Stimulated activated CD8-positive, alpha-beta memory T cell treated with anti-CD3 and anti-CD28 coated beads, Interleukin-12 subunit alpha, Interleukin-12 subunit beta, amount 100 ng/mL, for 4 hours (primary cell): ENCODE measurements at places on chromosomes 13 and 19.

DNA sequence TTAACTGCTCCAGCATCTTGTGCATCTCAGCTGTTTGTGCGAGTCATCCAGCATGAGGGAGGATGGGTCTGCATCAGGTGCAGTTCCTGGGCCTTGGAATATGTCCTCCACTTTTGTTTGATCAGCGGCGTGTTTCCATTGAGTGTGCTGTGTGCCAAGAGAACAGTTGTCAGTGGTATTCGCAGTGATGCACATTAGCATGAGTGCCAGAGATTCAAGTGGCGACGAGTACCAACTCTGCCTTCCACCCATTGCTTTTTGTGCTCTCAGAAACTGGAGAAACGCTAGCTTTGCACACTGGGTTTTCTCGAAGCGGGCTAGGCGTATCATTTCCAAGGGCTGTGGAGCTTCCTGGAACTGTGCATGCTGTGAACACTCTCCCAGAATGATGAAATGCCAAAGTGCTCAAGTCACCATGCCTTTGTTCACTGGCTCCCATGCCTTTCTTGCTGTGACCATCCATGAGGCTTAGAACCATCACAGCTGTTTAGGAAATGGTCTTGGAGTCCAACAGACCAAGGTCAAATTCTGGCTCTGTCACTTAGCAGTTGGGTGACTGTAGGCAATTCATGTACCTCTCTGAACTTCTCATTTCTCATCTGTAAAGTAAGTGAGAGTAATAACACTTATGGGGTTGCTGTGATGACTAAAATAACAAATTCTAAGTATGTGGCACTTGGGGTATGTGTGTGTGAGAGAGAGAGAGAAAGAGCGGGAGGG is 18.4 kb downstream of the LRCH1 start:
- DNase-seq, result no peak

DNA sequence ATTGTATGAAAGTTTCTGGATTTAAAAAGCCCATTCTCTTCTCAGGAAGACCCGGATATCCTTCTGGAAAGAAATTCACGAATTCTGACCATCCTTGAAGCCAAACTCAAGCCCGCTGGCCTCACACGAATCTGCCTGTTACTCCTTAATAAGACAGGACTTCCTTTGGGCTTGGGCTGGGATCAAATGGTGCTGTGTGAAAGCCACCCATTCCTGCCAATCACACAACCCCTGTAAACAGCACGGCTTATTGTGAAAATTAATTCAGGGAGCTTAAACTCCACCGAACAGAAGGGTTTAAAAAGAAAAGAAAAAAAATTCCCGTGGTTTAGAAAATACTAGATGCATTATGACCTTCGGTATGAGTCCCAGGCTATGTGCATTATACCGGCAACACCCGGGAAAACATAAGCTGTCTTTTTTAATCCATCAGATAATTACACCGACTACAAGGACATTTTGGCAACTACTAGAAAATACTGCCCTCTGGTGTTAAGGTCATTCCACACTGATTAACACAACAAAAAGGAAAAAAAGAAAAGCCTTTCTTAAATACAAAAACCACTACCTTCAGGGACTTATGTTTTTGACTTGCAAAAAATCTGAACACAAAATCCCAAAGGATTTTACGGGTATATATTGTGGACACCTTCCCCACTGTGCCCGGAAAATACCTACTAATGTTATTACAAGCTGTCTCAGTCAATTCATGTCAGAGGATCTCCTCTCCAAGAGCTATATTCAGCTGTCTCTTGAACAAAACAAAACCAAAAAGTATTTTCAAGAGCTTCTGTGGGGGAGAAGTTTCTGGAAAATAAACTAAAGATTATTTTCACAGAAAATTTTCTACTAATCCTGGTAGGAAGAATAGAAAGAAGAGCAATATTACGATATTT is 76.0 kb upstream of the LSM14A start:
- DNase-seq, result no peak

GRCh38 chr19:38130399-38130798 is 93.6 kb downstream of the DPF1 start:
- DNase-seq, result no peak

DNA sequence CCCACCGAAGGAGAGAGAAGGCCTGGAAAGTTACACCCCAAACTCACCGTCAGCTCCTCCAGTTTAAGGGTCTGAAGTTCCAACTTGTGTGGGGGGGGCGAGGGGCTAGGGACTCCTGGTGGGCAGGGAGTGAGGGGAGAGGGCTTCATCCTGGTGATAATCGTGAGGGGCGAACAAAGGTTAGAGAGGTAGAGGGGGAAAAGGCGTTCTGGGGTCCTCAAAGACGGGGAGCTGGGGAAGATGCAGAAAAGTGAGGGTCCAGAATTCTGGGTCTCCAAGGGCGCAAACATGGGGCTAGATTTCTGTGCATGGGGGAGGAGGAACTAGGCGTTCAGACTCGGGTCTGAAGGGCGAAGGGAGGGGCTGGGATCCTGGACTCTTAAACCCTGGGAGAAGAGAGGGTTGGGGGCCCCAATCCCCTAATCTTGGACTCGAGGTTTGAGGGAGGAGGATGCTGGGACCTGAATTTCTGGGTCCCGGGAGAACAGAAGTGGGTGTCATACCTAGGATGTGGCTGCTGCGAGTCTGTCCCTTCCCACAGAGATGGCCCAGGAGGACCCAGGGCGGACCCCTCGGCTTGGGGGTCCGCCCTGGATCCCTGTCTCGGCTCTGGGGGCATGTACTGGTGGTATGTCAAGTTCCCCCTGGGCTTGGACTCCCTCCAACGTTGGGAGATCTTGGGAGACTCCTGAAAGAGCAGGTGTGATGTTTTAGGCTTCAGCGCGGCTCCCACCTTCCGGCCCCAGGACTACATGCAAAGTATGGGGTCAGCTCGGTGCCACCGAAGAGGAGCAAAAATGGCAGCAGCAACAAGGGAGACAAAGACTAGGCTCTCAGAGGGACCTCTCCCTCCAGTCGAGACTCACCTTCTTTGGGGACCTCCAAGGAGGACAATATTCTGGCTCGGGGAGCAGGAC is 4.5 kb downstream of the MAMSTR start:
- no peak for DNase-seq

GRCh38 chr19:53865918-53866864 is 1.5 kb upstream of the MYADM start:
- peak; percentile 40 for DNase-seq

- DNase-seq, result no peak
Measured at GRCh38 chr19:19033176-19033425, 216 bp downstream of the SUGP2 start.

DNA sequence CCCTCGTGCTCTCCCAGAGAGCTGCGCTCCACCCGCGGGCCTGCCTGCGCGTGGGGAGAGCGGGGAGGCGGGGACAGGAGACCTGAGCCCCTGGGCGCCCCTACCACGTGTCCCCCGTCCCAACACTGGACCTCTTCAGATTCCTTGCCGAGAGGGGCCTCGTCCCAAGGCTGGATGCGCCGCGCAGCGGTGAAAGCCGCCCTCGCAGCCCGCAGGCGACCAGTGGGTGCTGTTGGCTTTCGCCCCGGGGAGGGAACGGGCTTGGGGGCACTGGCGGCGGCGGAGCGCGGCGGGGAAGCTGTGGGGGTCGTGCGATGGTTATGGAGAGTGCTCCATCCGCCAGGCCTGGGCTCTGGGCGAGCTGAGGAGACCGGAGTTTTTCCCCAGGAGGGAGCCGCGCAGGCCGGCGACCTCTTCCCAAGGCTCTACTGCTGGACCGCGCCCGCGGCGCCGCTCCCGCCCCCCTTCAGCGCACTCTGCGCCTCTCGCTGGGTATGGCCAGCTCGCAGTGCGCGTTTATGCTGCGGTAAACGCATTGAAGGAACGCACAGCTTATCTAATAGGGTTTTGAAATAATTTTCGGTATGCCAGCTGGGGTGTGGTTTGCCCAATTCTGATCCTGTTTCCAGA is 17.2 kb upstream of the RNF17 start:
- no peak for DNase-seq

DNA sequence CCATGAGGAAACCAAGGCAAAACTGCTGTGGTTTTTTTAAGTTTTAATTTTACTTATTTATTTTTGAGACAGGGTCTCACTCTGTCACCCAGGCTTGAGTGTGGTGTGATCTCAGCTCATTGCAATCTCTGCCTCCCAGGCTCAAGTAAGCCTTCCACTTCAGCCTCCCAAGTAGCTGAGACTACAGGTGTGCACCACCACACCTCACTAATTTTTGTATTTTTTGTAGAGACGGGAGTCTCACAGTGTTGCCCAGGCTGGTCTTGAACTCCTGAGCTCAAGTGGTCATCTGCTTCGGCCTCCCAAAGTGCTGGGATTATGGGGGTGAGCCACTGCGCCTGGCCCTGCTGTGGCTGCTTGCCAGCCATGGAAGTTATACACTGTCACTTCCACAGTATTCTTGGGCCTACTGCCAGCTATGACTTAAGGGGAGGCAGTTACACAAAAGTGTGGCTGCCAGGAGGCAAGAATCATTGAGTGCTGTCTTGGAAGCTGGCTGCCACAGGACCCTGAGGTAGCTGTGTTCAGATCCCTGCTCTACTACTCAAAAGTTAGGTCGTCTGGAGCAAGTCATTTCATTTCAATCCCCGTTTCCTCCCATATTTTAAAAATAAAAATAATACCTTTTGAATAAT is 12.7 kb downstream of the FARP1 start:
- DNase-seq, result no peak

DNA sequence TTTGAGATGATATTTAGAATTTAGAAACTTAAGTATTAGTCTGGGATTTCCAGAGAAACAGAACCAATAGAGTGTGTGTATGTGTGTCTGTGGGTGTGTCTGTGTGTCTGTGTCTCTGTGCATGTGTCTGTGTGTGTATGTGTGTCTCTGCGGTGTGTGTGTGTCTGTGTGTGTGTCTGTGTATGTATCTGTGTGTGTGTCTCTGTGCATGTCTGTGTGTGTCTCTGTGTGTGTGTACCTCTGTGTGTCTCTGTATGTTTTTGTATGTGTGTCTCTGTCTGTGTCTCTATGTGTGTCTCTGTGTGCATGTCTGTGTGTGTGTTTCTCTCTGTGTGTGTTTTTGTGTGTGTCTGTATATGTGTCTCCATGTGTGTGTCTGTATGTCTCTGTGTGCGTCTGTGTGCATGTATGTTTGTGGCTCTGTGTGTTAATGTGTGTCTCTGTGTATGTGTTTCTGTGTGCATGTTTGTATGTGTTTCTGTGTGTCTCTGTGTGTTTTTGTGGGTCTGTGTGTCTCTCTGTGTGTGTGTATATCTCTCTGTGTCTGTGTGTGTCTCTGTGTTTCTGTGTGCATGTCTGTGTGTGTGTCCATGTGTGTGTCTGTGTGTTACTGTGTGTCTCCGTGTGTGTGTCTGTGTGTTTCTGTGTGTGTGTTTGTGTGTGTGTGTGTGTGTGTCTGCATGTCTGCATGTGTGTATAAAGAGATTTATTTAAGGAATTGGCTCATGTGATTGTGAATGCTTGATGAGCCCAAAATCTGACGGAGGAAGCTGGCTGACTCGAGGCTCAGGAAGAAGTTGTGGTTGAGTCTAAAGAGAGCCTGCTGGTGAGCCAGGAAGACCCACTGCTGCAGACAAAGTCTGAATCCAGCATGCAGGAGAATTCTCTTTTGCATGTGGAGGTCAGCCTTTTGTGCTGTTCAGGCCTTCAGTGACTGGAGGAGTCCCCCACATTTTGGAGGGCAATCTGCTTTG is 22.2 kb downstream of the GPR42 start:
- DNase-seq, result no peak

- DNase-seq, result no peak
Measured at GRCh38 chr13:44159633-44160279, 213.9 kb upstream of the SERP2 start.

GRCh38 chr19:12085074-12085818 is 20.7 kb downstream of the ZNF844 start:
- no peak for DNase-seq

GRCh38 chr19:47881757-47882156 is 4.4 kb downstream of the SULT2A1 start:
- DNase-seq, result no peak

GRCh38 chr19:28882818-28883217 is 330.1 kb downstream of the UQCRFS1 start:
- no peak for DNase-seq

GRCh38 chr19:36577271-36577996 is 4.3 kb upstream of the ZNF529 start:
- DNase-seq, result no peak

GRCh38 chr13:34678154-34678553 is 263.9 kb upstream of the NBEA start:
- no peak for DNase-seq

DNA sequence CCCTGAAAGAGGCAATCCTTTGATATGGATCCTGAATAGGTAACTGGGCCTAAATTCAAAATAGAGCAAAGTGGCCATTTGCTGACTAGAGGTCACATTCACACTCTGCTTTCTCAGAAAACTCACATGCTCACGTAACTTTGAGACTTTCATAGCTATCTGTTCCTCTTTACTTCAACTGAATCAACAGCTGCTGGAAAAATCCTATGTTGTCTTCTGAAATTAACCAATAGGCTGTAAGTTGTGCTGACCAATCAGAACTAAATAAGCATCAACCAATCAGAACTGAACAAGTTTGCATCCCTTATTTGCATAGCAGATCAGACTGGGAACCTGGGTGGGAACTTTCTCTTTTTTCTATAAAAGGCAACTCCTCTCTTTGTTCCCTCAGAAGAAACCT is 24.0 kb upstream of the TBC1D4 start:
- DNase-seq, result no peak

DNA sequence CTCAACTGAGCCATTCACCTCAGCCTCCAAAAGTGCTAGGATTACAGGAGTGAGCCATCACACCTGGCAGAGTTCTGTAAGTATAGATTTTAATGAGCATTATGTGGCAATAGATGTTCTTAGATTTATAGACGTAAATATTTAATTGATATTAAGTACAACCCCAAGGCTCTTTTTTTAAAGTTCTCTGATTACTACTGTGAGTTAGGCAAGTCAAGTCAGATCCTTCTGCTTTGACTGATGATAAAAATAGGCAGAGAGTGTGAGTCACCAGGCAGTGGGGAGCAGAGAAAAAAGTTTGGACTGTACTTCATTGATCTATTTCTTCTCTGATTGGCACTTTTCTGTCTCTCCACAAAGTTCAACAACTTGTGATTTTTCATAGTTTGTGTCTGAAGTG is 1379.9 kb downstream of the UQCRFS1 start:
- DNase-seq, result no peak

DNA sequence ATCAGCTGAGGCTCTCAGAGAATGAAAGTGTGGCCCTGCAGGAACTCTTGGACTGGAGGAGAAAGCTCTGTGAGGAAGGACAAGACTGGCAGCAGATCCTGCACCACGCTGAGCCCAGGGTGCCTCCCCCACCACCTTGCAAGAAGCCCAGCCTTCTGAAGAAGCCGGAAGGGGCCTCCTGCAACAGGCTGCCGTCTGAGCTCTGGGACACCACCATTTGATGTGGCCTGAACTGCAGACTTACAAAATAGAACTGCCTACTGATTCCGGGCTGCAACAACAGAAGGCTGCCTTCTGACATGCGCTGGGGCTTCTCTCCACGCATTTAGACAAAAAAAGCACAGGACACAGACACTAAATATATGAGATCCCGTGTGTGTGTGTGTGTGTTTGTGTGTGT is 577.2 kb downstream of the MYO16 start:
- no peak for DNase-seq

DNA sequence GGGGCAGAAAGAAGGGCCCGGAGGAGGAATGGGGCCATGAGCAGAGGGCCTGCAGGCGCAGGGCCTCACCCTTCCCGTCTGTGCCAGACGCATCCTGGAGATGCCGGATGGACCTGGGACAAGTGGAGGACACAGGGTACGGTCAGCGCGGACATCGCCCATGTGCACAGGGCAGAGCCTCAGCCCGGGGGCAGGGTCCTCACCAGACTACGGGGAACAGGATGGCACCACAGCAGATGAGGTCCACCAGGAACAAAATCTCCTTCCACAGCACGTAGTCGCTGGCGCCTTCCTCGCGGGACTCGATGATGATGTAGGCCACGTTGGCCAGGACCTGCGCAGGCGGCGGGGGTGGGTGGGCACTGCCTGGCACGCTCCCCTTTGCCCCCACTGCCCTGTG is 5.6 kb downstream of the GPR108 start:
- no peak for DNase-seq
